ENCODE measurements at places on chromosomes 1 and 21.
A peak's percentile ranks its signal among the peaks of the same experiment; 100 is the strongest.

GRCh38 chr1:55310505-55310971, 95.4 kb upstream of the USP24 start:
- peak; percentile 19 for DNase-seq

GRCh38 chr1:231957359-231957758, 330.8 kb downstream of the DISC1 start:
- no peak for DNase-seq

DNA sequence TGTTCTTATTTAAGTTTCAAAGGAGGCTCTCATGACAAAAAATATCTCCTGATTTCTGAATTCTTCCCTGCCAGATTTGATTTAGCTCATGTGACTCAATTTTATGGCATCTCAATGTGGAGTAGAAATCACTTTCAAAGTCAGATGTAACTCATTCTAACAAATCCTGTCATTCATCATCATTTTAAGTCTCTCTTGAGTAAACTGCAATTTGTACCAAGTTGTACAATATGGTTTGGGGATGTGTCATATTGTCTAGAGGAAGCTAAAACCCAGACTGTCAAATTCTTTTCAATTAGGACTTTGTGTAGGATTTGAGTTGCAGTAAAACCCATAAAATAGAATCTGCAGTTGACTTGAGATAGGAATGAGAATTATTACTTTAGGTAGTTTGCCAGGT, 2101.0 kb downstream of the NCAM2 start:
- DNase-seq, result no peak

DNA sequence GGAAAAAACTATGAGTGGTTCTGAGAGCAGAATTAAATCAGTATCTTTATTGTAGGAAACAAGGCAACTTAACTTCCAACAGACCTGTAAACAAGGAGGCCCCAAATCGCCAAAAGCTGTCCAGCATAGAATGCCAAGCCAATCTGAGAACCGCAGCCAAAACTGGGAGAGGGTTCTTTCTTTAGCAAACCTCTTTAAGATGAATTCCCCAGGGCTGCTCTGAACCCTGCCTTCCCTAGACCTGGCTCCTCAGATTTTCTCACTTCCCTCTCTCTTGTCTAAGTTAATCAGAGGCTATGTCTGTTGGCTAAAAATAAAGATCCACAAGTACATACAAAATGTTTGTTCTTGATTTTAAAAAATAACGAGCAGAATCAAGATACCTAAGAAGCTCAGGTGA, 141.4 kb downstream of the SMYD3 start:
- DNase-seq, result no peak

GRCh38 chr1:93878501-93878888, 511 bp downstream of the DNTTIP2 start:
- peak; percentile 75 for DNase-seq

DNA sequence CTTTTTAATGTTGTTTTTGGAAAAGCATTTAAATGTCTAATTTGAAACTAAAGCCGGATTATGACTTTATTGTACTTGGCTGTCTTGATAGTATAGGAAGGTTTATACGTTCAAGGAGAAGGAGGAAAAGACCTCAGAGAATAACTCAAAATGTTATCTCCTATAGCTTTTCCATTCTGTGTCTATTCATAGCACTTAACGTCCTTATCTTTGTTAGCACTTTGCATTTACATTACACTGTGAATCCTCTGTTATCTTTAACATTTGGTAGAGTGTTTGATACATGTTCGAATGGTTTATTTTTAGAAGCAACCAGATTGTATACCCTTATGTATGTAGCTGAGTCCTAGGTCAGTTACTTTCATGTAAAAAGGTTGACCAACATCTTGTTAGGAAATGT, 50.8 kb upstream of the PODN start:
- no peak for DNase-seq

GRCh38 chr1:211896958-211897357, 66.4 kb upstream of the LPGAT1 start:
- DNase-seq, result no peak

GRCh38 chr1:94602316-94602715, 60.8 kb upstream of the F3 start:
- no peak for DNase-seq

DNA sequence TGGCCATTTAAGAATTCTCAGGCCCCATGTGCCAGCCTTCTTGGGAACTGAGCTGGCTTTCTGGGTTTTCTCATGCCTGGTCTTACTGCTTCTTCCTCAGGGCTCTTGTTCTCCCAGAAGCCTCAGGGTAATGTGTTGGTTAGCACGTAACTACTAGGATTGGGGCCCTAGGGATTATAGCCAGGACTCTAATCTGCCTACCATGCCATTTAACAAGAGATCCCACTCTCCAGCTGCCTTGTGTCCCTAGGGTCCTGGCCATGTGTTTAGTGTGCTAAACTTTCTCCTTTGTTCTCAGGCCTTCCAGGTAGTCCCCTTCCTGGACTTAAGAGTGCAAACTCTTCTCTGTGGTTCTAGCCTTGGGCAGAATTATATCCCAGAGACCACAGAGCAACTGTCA, 2.2 kb upstream of the SH3BGRL3 start:
- no peak for DNase-seq

DNA sequence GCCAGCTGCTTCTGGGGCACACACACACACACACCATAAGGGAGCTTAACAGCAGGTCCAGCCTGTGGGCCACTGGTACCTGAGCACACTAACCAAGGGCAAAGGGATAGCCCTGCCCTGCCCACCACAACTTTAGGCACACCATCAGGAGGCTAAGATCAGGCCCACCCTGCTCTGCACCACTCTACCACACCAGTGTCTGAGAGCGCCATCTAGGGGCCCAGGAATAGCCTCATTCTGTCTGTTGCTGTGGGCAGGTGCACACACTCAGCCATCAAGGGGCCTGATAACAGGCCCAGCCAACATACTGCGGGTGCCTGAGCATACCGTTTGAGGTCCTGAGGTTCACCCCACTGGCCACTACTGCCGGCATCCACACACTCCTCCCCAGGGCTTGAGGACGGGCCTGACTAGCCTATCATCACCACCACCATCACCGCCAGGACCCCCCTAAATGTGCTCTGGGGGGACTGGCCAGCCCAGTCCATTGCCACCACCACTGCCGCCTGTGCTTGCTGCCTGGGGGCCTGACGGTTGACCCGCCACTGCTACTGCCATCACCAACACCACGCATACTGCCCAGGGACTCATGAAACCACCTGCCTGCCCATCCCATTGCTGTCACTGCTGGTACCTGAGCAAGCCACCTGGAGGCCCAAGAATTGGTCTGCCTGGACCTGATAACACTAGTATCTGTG, 31.3 kb downstream of the NSL1 start:
- DNase-seq, result peak; percentile 70

GRCh38 chr1:22569269-22569668, 6.0 kb downstream of the EPHA8 start:
- DNase-seq, result no peak

- DNase-seq, result no peak
Measured at GRCh38 chr1:210260096-210260495, 27.5 kb downstream of the SERTAD4 start.

- no peak for DNase-seq
Measured at GRCh38 chr1:9340864-9341263, 48.2 kb downstream of the SPSB1 start.

- no peak for DNase-seq
Measured at GRCh38 chr1:214460304-214460916, 91.0 kb downstream of the PTPN14 start.

- DNase-seq, result no peak
Measured at GRCh38 chr21:40242586-40243265, 375.5 kb downstream of the PCP4 start.

GRCh38 chr21:46098303-46099141, 610 bp downstream of the COL6A2 start:
- peak; percentile 24 for DNase-seq

DNA sequence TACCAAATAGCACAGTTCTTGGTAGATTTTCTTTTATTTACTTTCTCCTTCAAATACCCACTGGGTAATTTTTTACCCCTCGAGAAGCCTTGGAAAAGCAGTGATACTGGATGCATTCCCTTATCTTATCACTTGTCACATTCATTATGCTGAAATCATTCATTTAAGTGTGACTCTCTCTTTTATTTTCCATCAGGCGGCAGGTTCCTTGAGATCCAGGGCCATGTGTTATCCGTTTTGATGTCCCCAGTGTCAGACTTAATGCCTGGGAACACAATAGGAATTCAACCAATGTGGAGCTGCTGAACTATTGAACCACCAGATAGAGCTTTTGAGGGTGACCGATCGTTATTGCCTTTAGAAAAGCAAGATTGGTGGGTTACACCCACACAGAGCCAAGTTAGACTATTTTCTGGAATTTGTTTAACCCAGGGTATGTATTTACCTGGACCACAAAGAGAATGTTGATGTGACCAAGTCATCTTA, 51.5 kb upstream of the ATP5PO start:
- no peak for DNase-seq

DNA sequence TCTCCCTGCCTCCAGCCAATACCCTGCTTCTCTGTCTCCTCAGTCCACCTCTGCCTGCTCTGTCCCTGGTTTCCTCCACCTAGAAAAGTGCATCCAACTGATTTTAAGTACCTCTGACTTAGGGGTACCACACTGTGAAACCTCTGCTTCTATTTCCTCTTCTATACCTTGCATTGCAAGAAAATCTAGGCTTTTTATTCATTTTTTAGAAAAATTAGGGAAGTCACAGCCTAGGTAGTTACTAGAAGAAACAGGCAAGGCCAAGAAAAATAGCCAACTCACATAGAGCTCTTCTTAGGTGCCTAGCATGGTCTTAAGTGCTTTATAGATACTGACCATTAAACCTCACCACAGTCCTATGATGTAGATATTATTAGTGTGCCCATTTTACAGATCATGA, 39.1 kb downstream of the HIVEP3 start:
- no peak for DNase-seq

- DNase-seq, result peak; percentile 66
Measured at GRCh38 chr1:48697066-48697707, 79.5 kb downstream of the BEND5 start.

- no peak for DNase-seq
Measured at GRCh38 chr1:239872626-239873025, 219.1 kb upstream of the FMN2 start.

- no peak for DNase-seq
Measured at GRCh38 chr1:222233444-222234158, 314.3 kb downstream of the HHIPL2 start.

- no peak for DNase-seq
Measured at GRCh38 chr1:218983433-218983832, 190.2 kb upstream of the LYPLAL1 start.

DNA sequence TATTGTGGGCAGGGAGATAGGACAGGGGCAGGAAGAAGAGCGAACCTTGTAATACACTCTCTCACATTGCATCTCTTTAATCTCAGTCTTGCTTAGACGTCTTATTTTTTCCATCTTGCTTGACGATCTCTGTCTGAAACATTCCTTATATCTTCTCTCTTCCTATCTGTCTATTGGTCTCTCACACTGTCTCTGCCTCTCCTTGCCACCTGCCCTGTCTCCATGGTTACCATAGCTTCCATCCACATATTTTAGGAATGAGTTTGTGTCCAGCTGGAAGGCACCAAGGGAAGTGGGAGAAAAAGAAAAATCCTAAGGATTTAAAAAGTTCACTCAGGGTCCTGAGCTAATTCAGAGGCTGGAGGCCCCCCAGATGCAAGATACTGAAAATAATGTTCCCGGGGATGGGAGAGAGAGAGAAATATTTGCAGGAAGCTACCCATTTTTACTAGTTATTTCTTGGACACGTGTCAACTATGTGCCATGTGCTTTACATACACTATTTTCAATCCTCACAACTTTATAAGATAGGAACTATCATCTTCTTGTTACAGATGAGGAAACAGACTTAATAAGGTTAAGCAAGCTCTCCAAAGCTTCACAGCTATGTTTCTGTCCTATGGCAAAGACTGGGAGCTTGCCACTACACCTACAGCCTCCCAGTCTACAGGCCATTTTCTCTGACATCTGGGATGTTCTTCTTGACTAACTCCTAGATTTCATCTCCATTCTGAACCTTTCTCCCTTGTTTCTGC, 933 bp downstream of the ANKRD34A start:
- DNase-seq, result no peak

- DNase-seq, result no peak
Measured at GRCh38 chr1:16907870-16908758, 12.3 kb downstream of the RNU1-2 start.

DNA sequence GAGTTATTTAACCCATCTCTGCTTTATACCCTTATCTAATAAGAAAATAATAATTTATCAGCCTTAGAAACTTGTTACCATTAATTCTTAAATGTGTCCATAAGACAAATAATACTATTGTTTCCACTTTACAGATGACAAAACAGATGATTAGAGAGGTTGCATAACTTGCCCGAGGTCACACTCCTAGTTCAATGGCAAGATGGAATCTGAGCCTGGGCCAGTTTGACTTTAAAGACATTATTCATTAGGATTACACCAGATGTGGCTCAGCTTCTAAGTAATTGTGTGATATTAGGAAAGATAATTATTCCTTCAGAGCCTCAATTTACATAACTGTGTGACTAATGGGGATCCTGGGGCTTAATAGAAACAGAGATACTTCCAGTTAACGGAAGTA, 42.3 kb upstream of the KCNK2 start:
- no peak for DNase-seq

DNA sequence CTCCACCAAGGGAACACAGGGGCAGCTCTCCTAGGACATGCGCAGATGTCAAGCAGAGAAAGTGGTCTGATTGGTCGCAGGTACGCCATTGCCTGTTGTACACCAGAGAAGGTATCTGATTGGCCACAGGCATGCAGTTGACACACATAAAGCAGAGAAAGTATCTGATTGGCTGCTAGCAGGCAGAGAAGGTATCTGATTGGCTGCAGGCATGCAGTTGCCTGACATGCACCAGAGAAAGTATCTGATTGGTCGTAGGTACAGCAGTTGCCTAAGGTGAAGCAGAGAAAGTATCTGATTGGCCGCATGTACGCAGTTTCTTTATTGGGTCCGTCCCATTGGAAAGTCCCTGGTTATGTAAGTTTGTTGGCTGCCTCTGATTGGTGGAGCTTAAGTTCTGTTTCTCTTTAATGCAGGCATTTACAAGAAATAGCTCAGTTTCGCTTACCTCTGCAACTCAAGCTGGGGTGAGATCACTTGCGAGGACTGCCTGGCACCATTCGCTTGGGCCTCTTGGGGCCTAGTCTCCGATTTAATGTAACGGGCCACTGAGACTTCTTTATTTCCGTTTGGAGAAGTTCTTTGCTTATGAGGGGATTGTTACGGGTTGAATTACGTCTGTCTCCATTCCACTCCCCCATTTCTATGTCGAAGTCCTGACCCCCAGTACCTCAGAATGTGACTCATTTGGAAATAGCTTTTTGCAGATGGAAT, 74.2 kb downstream of the SIK1 start:
- no peak for DNase-seq

DNA sequence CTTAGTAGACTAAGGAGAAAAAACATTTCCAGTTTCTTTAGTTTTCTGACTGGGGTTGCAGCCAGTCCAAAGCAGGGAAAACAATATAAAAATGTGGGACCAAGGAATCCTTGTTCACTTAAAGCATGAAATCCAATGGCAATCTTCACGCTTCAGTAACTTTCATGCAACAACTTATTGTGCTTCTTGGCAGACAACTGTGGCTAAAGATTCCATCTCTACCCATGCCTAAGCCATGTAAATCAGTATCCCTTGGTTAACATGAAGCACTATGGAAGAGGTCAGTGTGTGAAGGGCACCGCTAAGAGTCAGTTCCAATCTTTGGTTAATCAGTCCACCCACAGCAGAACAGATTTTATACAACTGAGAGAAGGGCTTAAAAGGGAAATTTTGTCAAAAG, 201.8 kb upstream of the GREM2 start:
- no peak for DNase-seq
